ENCODE measurements at places on chromosomes 13 and 19.

DNA sequence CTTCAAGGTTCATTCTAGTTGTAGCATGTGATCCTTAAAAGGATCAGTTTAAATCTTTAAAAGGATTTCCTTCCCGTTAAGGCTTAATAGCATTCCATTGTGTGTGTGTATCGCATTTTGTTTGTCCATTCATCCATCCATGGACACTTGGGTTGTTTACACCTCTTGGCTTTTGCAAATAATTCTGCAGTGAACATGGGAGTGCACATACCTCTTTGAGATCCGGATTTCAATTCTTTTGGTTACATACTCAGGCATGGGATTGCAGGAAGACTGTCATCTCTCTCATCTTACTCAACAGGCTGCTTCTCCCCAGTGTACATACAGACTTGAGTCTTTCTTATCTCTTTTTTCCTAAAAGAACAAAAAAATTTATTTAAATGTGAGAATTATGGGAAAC, 1.2 kb downstream of the RNF113B start:
- no peak for DNase-seq

GRCh38 chr19:3950871-3951861, 18.3 kb downstream of the NMRK2 start:
- no peak for DNase-seq

GRCh38 chr19:29620931-29621351, 14.9 kb downstream of the POP4 start:
- DNase-seq = no peak

DNA sequence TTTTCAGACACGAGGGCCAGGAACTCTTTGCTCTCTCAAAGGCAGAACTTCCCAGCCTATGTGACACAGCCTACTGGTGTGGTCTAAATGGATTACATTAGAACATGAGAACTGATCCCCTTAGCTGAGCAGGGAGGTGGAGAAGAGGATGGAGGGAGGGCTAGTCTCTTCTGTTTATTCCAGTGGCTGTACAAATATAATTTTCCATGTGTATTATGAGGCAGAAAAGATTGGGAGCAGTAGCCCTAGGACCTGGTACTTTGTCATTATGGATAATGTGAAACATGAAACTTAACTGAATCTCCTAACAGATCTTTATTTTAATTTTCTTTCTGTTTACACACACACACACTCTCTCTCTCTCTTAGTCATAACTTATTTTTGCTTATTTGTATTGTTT, 82.1 kb downstream of the WDFY2 start:
- DNase-seq = no peak

GRCh38 chr19:621819-622218, 11.5 kb downstream of the POLRMT start:
- DNase-seq = no peak

DNA sequence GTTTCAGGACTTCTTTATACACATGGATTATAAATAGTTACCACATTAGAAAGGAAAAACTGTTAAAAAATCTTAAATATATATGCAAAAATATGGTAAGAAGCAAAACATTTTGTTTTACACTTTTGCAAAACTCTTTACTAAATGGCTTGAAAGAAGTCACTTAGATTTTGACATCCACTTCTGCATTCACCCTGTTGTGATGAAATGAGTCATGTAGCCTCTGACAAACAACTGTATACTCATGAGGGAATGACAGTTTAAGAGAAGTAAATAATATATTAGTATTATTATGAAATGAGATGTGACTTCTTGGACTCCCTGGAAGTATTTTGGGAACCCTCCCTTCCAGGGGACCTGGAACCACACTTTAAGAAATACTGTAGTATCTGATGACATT, 275.6 kb downstream of the DACH1 start:
- DNase-seq = no peak
